Keratinocyte (primary cell): ENCODE measurements at places on chromosomes 16 and 17. TPM values are rescaled to one million over a fixed set of nuclear protein-coding genes. Genes with fewer than 3 reads are reported as not detected.

Gene CD300A
- polyA plus RNA-seq, result 0.07 to 0.10 TPM in 2 of 3 replicates, not detected in the other

- peak; percentile 9 for DNase-seq
- H3K4me1 ChIP-seq, result peaks cover 22% of the 10 kb centered on the region
- H3K36me3 ChIP-seq, result no peaks in the 10 kb centered on the region
- H3K4me3 ChIP-seq, result no peak overlapping the region
- H3K27me3 ChIP-seq, result no peaks in the 10 kb centered on the region
Observed at GRCh38 chr17:51745993-51746392, 412.5 kb downstream of the CA10 start.

Gene TMEM92
- 0.88 to 2.7 TPM (median 1.8 TPM) in 3 replicates for polyA plus RNA-seq

Gene LGALS9
- 0.58 to 0.94 TPM (median 0.71 TPM) in 3 replicates for polyA plus RNA-seq

Gene C16orf74
- polyA plus RNA-seq, result 35.3 to 53.6 TPM (median 45.8 TPM) in 3 replicates

GRCh38 chr17:57369509-57369945, 113.2 kb downstream of the MSI2 start:
- H3K36me3 ChIP-seq, result no peaks in the 10 kb centered on the region
- DNase-seq, result no peak
- H3K4me1 ChIP-seq, result peaks cover 56% of the 10 kb centered on the region
- peak overlapping the region; percentile 94 for H3K27ac ChIP-seq
- no peaks in the 10 kb centered on the region for H3K27me3 ChIP-seq

Gene NTN1
- 0.10 to 0.29 TPM (median 0.28 TPM) in 3 replicates for polyA plus RNA-seq

Gene KRTAP9-8
- not detected in 3 replicates for polyA plus RNA-seq

GRCh38 chr17:58189436-58190146, 2.9 kb upstream of the EPX start:
- no peaks in the 10 kb centered on the region for H3K36me3 ChIP-seq
- peak; percentile 30 for DNase-seq
- no peak overlapping the region for H3K4me3 ChIP-seq
- peaks cover 4% of the 10 kb centered on the region for H3K27me3 ChIP-seq
- H3K27ac ChIP-seq, result no peak overlapping the region

GRCh38 chr17:7650509-7651096, at the start of gene ATP1B2:
ATP1B2 (plus strand) TSS chr17:7650926; CDS start chr17:7651519, 593 bp downstream.
- H3K4me3 ChIP-seq, result peak within 1 kb of the TSS; percentile 40
- H3K36me3 ChIP-seq, result no peaks in the 10 kb centered on the region
- peaks cover 45% of the 10 kb centered on the region for H3K27me3 ChIP-seq
- no peak within 1 kb of the TSS for H3K27ac ChIP-seq
- peaks cover 4% of the 10 kb centered on the region for H3K4me1 ChIP-seq

DNA sequence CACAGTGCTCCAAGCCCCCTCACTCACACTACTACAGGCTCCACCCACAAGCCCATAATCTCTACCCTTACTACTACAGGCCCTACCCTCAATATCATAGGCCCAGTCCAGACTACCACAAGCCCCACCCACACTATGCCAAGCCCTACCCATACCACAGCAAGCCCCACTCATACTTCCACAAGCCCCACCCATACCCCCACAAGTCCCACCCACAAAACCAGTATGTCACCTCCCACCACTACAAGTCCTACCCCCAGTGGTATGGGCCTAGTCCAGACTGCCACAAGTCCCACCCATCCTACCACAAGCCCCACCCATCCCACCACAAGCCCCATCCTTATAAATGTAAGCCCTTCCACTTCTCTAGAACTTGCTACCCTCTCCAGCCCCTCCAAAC, 13.8 kb downstream of the RIPOR1 start:
- H3K27ac ChIP-seq, result no peak overlapping the region
- DNase-seq, result no peak
- no peaks in the 10 kb centered on the region for H3K27me3 ChIP-seq
- peaks cover 21% of the 10 kb centered on the region for H3K4me1 ChIP-seq
- no peak overlapping the region for H3K4me3 ChIP-seq

DNA sequence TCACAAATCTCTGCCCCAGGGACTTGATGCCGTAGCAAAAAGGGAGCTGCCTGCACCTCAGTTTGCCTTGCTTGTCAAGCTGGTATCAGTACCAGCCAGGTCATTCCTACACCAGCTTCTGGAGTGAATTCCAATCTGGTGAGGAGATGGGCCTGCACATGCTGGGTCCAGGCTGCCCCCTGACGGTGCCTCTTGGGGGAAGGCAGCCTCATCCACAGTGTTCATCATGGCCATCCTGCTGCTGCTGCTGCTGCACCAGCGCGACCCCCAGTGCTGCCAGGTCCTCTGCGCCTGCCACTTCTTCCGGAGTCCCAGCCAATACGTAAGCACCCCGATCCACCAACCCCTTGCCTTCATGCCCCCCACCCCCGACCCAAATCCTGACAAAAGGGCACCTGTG, 8.3 kb downstream of the MRPL27 start:
- H3K4me3 ChIP-seq, result no peak overlapping the region
- peaks cover 5% of the 10 kb centered on the region for H3K4me1 ChIP-seq
- peaks cover 36% of the 10 kb centered on the region for H3K36me3 ChIP-seq
- H3K27ac ChIP-seq, result no peak overlapping the region

- no peak overlapping the region for H3K27ac ChIP-seq
- no peak for DNase-seq
- no peak overlapping the region for H3K4me3 ChIP-seq
- no peaks in the 10 kb centered on the region for H3K4me1 ChIP-seq
Observed at GRCh38 chr17:19494961-19495806, 38.5 kb upstream of the SLC47A1 start.

- H3K4me1 ChIP-seq, result peaks cover 6% of the 10 kb centered on the region
- no peak overlapping the region for H3K27ac ChIP-seq
- no peaks in the 10 kb centered on the region for H3K27me3 ChIP-seq
- H3K36me3 ChIP-seq, result no peaks in the 10 kb centered on the region
- peak; percentile 83 for DNase-seq
- no peak overlapping the region for H3K4me3 ChIP-seq
Observed at GRCh38 chr17:76182016-76182764, 41.1 kb upstream of the FOXJ1 start.

- H3K4me3 ChIP-seq, result no peak overlapping the region
- H3K27ac ChIP-seq, result no peak overlapping the region
- no peaks in the 10 kb centered on the region for H3K4me1 ChIP-seq
- no peaks in the 10 kb centered on the region for H3K36me3 ChIP-seq
Observed at GRCh38 chr16:31409433-31409832, 16.3 kb downstream of the ITGAD start.

Gene RUNDC3A
- 1.1 to 3.7 TPM (median 1.6 TPM) in 3 replicates for polyA plus RNA-seq

GRCh38 chr16:85980686-85981085, 81.7 kb downstream of the IRF8 start:
- no peaks in the 10 kb centered on the region for H3K36me3 ChIP-seq
- H3K27me3 ChIP-seq, result no peaks in the 10 kb centered on the region

GRCh38 chr17:56943505-56944125, 17.2 kb downstream of the COIL start:
- no peak overlapping the region for H3K27ac ChIP-seq
- peaks cover 10% of the 10 kb centered on the region for H3K36me3 ChIP-seq
- no peaks in the 10 kb centered on the region for H3K4me1 ChIP-seq
- H3K27me3 ChIP-seq, result no peaks in the 10 kb centered on the region

DNA sequence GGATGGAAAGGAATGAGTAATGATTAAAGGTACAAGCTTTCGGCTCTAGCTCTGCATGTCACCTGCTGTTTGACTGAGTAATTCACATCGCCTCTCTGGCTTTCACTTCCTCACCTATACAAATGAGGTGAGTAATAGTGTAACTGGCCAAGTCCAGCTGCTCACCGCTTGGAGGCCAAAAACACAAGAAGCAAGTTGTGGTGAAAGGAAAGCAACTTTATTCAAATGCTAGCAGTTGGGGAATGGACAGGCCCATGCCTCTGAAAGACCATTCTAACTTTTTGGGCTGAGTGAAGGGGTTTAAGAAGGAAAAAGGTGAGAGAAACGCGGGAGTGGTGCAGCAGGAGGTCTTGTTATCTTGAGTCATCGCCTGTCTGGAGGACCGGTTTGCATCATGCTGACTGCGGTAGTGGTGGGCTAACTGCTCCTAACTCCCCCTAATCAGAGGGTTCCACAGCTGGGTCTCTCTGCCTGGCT, 45.7 kb upstream of the CSNK2A2 start:
- no peaks in the 10 kb centered on the region for H3K27me3 ChIP-seq
- DNase-seq, result peak; percentile 25
- no peak overlapping the region for H3K4me3 ChIP-seq
- H3K27ac ChIP-seq, result no peak overlapping the region

- no peak for DNase-seq
- no peak overlapping the region for H3K4me3 ChIP-seq
- no peaks in the 10 kb centered on the region for H3K4me1 ChIP-seq
- H3K27ac ChIP-seq, result no peak overlapping the region
- H3K27me3 ChIP-seq, result no peaks in the 10 kb centered on the region
Observed at GRCh38 chr16:11712122-11712521, 30.5 kb downstream of the TXNDC11 start.

DNA sequence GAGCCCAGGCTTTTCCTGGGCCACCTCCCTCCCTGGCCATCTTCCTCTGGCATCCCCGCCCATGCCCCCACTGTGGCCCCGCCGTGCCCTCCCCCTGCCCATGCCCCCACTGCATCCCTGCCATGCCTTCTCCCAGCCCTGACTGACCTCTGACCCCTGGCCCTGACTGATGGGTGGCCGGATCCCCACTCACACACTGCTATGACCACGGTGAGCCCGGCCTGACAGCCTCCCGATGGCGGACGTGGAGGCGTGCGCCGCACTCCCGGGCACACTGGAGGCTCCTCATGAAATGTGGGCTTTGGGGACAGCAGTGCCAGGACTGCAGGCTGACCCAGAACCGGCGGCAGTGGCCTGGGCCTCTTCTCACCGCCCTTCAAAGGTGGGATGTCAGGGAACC, 10.6 kb upstream of the C1QTNF8 start:
- H3K4me3 ChIP-seq, result no peak overlapping the region
- H3K27ac ChIP-seq, result no peak overlapping the region
- no peaks in the 10 kb centered on the region for H3K36me3 ChIP-seq
- H3K4me1 ChIP-seq, result no peaks in the 10 kb centered on the region
- peaks cover 58% of the 10 kb centered on the region for H3K27me3 ChIP-seq

Gene MAPT
- 0.08 to 0.15 TPM (median 0.10 TPM) in 3 replicates for polyA plus RNA-seq

DNA sequence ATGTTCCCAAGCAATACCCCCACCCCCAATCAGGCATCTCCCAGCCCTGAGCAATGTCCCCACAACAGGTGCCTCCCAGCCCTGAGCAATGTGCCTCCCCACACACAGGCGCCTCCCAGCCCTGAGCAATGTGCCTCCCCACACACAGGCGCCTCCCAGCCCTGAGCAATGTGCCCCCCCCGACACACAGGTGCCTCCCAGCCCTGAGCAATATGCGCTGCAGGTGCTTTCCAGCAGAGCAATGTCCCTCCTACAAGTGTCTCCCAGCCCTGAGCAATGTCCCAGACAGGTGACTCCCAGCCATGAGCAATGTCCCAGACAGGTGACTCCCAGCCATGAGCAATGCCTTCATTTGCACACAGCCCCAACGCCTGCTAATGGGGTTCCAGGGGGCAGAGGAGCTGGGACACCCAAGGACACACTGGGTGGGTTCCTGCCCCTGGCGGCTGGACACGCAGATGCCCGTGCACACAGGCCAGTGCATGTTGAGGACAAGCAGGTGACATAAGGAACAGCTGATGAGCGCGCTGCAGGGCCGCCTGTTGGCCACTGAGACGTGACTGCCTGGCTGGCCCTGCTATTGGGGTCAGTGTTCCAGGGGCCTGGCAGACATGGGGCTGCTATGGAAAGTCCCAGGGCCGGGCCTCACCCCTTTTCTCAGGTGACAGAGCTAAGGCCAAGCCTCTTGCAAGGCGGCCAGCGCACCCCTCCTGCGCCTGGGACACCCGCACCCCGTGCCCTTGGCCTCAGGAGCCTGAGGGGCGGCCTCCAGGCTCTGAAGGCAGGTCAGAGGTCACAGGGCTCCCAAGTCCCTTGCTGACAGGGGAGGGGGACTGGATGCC, 26.9 kb upstream of the PABPN1L start:
- H3K4me3 ChIP-seq, result no peak overlapping the region
- H3K27ac ChIP-seq, result no peak overlapping the region
- peaks cover 17% of the 10 kb centered on the region for H3K27me3 ChIP-seq
- H3K4me1 ChIP-seq, result no peaks in the 10 kb centered on the region
- H3K36me3 ChIP-seq, result no peaks in the 10 kb centered on the region
- DNase-seq, result no peak

Gene KRTAP9-4
- not detected in 3 replicates for polyA plus RNA-seq

DNA sequence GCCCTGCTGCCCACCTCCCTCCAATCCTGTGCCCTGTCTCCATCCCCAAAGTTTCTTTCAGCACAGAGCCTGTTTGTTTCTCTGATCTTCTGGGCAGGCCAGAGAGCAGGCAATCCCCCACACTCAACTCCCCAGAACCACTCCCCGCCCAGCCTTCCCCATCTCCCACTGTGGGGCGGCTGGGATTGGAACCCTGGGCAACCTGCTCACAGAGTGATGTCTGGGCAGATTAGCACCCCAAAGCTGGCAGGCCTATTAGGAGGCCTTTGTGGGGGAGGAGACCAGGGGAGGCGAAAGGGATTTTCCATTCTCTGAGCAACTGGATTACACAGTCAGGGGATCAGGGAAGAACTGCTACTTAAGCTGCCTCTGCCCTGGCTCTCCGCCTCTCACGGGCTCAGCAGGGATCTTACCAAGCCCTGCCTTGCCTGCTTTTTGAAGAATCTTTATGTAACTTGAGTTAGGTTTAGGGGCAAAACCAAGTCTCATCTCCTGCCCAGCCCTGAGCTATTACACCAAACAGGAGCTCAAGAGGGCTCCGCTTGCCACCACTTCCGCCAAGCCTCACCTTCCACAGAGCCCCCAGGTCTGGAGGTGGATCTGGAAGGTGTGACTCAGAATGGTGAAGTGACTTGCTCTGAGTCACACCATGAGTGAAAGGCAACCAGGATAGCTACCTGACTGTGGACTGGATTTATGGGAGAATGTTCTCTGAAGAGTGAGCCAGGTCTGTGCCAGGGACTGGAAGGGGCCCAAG, 16.0 kb upstream of the LHX1 start:
- peaks cover 52% of the 10 kb centered on the region for H3K4me1 ChIP-seq
- H3K27ac ChIP-seq, result peak overlapping the region; percentile 97
- peak; percentile 92 for DNase-seq
- H3K4me3 ChIP-seq, result no peak overlapping the region

DNA sequence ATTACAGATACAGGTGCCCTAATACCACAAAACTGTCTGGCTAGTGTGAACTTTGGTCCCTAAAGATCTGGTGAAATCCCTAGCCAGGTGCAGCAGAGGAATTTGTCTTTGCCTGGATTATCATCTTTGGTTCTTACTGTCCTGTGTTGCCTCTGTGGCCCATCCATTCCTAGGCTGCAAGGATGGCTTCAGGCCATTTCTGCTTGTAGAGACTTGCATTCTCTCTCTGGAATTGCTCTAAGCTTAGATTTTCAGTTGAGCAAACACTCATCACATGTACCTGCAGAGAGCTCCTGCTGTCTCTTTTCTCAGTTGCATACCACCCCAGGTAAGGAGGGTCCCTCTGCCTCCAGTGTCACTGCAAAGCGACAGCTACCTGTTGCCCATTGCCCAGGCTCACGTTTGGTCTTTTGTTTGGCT, 114.9 kb downstream of the PRKCA start:
- H3K4me3 ChIP-seq, result no peak overlapping the region
- H3K36me3 ChIP-seq, result no peaks in the 10 kb centered on the region
- peak; percentile 33 for DNase-seq

Gene SLC5A11
- polyA plus RNA-seq, result 0.07 to 0.17 TPM in 2 of 3 replicates, not detected in the other

Gene CLEC10A
- not detected in 3 replicates for polyA plus RNA-seq

Gene GAS7
- 0.10 to 0.17 TPM (median 0.14 TPM) in 3 replicates for polyA plus RNA-seq

Gene HOXB6
- 0.62 to 0.77 TPM (median 0.68 TPM) in 3 replicates for polyA plus RNA-seq

GRCh38 chr16:82023206-82023605, 11.8 kb upstream of the HSD17B2 start:
- no peak for DNase-seq
- H3K27me3 ChIP-seq, result no peaks in the 10 kb centered on the region
- H3K27ac ChIP-seq, result no peak overlapping the region
- H3K36me3 ChIP-seq, result no peaks in the 10 kb centered on the region
